Fibroblast of upper back skin (primary cell): ENCODE measurements at places on chromosomes 1 and 21.

- DNase-seq = no peak
Measured at GRCh38 chr1:162207862-162208261, 138.4 kb downstream of the NOS1AP start.

DNA sequence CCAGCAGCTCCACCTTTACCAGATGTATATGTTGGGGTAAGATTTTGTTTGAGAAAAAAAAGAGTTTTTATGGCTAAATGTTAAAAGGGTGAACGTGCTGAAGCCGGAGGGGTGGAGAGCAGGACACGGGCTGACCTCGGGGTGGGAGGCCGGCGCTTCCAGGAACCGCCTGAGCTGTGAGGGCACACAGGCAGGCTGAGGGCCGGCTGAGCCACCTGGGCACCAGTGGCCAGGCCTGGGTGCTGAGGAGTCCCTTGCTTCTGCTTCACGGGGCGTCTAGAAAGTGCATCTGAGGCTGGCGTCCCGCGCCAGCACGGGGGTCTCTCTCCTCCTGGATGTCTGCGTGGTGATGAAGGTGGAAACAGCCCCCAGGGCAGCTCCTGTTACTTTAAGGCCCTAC is 33.6 kb upstream of the ADARB1 start:
- DNase-seq = no peak

GRCh38 chr1:205170532-205171269 is 40.8 kb downstream of the DSTYK start:
- DNase-seq = peak; percentile 19

- no peak for DNase-seq
Measured at GRCh38 chr1:78911956-78912880, 94.3 kb downstream of the ADGRL4 start.

GRCh38 chr21:36478207-36478701 is 1.7 kb downstream of the CLDN14 start:
- DNase-seq = peak; percentile 95

GRCh38 chr1:103790172-103790571 is 40.5 kb downstream of the AMY1C start:
- DNase-seq = no peak

- DNase-seq = no peak
Measured at GRCh38 chr21:36703626-36704280, 4.8 kb downstream of the SIM2 start.

DNA sequence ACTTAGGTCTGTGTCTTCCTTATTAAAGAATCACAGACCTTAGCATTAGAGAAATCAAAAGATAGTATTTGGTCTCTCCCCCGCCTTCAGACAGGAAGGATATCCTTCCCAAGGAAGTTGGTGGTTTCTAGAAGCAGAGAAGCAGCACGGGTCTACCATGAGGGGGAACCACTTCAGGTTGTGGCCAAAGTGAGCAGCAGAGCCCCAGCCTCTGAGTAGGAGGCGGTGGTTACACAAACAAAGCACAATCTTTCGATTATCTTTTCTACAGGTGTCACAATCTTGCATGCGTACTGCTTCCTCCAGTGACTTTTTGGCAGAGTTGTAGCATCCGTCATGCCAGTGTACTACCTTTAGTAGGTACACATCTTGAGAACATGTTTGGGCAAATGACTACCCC is 8.8 kb downstream of the PGLYRP4 start:
- no peak for DNase-seq

- DNase-seq = peak; percentile 84
Measured at GRCh38 chr21:34333121-34333739, 30.6 kb upstream of the KCNE2 start.

DNA sequence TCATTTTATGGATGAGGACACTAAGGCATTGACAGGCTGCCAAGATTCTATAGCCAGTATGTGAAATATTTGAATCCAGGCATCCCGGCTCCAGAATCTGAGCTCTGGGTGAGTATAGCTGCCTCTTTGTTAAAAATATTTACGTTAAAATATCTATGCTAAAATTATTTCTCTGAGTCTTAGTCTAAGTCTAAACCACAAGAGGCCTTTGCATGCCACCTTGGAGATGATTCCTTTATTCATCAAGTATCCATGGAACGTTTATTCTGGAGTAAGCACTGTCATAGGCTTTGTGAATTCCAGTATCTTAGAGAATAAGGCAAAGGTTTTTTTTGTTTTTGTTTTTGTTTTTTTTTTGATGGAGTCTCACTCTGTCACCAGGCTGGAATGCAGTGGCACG is 116.4 kb downstream of the GREM2 start:
- DNase-seq = peak; percentile 79

GRCh38 chr1:78839704-78840277 is 166.7 kb downstream of the ADGRL4 start:
- peak; percentile 48 for DNase-seq

DNA sequence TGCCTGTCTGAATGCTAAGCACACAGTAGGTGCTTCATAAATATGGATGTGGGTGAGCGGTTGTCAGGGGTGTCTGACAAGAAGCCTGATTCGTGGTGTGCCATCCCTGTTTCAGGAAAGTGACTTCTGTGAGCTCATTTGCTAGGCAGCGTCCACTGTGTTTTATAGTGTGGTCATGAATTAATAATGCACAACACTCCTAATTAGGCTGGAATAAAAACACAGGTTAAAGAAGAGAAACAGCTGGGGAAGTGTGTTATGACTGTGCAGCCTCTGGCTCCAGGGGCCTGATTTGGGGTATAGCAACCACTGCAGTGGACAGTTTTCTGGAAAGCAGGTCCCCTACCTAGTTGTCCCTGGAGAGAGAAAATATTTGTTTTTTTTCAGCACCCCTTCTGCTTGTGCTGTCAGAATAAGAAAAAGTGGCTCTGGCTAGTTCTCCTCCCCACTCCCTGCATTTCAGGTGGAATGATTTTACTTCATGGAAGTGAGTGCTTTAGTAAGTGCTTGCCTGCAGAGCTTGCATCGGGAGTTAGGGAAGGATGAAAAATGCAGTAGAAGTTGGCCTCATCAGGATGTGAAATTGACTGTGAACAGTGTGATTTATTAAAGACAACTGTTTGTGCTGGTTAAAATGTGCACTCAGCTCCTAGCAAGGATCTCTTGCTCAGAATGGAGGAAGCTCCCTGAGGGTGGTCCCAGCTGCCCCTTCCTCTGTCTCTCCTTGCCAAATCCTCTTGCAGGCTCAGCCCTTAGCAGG is 333.8 kb downstream of the HHAT start:
- DNase-seq = no peak

GRCh38 chr1:165695031-165695430 is 3.3 kb downstream of the ALDH9A1 start:
- peak; percentile 11 for DNase-seq

- peak; percentile 62 for DNase-seq
Measured at GRCh38 chr1:53172426-53173128, 24.0 kb upstream of the CPT2 start.

DNA sequence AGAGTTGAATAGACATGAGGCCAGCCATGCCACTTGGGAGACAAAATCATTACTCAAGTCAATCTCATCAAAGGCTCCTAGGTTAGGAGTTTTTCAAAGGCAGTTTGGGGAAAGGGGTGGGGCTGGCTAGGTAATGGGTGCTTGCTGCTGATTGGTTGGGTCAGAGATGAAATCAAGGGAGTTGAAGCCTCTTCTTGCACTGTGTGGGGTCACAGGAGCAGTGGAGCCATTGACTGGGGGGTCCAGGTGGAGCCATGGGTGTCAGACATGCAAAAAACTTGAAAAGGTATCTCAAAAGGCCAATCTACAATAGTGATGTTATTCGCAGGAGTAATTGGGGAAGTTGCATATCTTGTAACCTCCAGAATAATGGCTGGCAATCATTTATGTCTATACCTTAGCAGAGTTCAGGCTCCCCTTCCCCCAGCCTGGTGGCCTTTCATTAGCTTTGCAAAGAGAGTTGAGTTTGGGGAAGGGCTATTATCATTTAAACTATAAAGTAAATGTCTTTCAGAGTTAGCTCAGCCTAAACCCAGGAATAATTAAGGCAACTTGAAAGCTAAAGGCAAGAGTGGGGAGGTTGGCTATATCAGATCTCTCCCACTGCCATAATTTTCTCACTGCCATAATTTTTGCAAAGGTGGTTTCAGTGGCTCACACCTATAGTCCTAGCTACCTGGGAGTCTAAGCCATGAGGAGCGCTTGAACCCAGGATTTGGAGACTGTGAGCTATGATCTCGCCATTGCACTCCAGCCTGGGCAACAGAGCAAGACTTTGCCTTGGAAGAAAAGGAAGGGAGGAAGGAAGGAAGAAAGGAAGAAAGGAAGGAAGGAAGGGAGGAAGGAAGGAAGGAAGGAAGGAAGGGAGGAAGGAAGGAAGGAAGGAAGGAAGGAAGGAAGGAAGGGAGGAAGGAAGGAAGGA is 7.8 kb upstream of the PINK1 start:
- DNase-seq = no peak

DNA sequence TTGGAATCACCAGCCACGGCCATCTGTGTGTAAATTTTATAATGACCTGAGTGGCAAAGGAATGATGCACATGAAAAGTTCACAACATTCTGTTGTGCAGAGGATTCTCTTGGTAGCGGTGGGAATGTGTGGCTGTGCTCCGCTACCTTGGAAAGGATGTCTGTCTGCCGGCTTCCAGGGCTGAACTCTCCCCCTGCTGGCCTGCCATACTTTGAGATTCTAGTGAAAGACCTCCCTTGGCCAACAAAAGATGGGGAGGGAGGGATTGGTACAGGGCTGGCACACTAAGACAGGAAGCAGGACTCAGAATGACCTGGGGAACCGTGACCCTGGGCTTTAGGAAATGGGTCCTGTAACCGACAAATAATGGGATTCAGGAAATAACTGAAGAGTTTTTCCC is 194.5 kb upstream of the PLD5 start:
- no peak for DNase-seq

- no peak for DNase-seq
Measured at GRCh38 chr1:26686795-26687194, 9.0 kb upstream of the ARID1A start.

DNA sequence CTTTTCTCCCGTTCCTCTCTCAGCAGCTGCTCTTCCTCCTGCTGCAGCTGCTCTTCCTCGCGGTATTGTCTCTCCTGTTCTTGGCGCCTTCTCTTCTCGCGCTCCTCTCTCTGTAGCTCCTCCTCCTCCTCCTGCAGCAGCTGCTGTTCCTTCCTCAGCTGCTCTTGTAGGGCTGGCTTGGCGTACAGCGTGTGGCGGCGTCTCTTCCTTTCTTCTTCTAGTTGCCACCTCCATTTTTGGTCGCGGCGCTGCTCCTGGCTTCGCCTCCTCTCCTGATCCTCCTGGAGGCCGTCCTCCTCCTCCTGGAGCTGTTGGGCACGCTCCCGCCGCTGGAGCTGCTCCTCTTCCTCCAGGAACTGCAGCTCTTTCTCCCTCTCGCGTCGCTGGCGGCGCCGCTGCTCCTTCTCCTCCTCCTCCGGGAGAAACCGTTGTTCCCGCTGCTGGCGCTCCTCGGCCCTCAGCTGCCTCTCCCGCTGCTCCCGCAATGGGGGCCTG is 4.8 kb downstream of the TCHH start:
- DNase-seq = peak; percentile 38

DNA sequence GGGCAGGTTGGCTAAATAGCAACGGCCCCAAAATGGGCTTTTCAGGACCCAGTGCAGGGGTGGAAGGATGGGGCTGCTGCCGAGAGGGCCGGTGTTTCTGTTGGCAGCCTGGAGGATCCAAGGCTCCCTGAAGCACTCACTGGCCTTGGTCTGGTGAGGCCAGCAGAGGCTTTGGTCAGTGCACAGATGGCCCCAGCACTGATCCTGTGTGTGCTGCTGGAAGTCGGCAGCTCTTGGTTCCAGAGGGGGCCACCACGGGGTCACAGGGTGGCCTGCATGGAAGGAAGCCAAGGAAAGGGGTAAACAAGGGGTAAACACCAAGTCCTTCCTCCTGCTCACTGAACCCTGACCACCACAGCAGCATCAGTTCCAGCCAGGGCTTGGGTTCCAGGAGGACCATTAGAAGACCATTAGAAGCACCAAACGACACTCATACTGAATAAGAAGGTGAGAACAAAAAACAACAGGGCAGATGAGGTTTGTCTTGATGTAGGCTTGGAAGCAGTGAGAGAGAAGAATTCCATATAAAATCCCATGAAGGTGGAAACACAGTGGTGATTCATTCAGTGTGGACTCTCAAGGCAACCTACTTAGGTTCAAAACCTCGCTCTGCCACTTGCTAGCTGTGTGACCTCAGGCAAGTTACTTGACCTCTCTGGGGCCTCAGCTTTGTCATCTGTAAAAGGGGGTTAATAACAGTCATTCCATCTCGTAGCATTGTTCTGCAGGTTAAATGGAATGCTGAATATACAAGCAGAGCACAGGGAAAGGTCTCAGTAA is 184.5 kb downstream of the RUNX1 start:
- DNase-seq = no peak

DNA sequence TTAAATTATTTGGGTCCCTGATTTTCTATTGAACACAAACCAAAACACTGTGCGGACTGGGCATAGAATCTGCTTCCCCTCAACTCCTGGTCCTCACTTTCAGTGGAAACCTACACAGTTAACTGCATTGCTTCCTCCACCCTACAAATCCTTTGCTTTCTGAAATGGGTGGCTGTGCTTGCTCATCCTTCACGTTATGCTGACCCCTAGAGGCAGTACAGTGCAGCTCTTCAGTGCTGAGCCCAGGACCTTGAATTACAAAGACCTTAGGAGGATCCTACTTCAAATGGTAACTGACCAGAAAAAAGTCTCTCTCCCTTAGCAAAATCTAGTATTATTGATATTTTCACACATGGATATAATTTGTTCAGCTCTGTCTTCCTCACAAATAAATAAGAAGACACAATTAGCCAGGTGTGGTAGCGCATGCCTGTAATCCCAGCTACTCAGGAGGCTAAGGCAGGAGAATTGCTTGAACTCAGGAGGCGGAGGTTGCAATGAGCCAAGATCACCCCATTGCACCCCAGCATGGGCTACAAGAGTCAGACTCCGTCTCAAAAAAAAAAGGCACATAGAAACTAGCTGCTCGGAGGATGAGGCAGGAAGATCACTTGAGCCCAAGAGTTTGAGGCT is 63.4 kb upstream of the L1TD1 start:
- peak; percentile 68 for DNase-seq

DNA sequence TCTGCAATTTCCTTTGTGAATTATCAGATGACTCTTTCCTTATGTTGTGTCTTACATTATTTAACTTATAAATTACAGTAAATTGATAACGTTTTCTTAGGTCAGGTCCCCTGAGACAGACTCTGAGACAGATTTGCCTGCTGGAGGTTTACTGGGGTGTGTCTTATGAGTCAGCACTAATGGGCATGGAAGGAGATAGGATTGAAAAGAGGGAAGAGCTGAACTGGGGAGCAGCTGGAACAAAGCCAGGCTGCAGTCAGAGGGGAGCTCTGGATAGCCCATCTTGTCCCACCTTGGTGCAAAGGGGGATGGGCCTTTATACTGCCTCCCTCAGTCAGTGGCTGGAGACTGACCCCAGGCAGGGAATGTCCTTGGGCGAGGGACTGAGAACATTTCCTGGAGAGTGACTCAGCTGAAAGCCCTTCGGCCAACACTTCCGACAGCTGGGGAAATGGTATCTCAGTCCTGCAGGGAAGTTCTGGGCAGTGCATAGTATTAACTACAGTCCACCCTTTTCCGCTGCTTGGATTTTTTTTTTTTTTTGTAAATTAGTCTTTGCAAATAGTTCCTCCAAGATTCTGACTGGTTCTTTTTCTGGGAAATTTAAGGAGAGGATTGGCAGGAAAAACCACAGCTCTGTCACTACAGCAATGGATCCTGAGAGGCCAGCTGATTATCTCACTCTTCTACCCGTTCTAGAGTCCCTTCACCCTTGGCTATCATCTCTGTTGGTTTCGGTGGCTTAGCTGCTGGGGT is 39.1 kb upstream of the CDC42BPA start:
- peak; percentile 84 for DNase-seq

- DNase-seq = peak; percentile 44
Measured at GRCh38 chr1:204348722-204349121, 11.0 kb downstream of the PLEKHA6 start.

- DNase-seq = no peak
Measured at GRCh38 chr1:32239790-32240139, 7.3 kb upstream of the FAM167B start.
